MM.1S (cell line): ENCODE measurements at places on chromosomes 7 and 10.

DNA sequence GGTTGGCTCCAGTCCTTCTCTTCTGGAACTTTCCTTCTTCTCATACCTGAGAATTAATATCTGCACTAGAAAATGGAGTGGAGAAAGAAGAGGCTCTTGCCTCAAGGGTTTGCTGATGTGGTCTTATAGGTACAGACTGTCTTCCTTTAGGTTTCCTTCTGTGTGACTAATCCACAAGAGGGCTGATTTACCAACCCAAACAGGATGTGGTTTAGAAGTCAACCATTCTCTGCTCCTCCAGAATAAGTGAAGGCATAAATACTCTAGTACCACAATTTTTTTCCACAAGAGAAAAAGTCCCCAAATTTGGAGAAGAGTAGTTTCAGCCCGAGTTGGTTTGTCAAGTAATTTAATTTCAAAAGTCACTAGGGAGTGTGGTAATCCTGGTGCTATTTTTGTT, 85.8 kb downstream of the NRP1 start:
- peak; percentile 79 for DNase-seq

- no peak for DNase-seq
Measured at GRCh38 chr10:43962346-43963191, 313.9 kb upstream of the ZNF32 start.

DNA sequence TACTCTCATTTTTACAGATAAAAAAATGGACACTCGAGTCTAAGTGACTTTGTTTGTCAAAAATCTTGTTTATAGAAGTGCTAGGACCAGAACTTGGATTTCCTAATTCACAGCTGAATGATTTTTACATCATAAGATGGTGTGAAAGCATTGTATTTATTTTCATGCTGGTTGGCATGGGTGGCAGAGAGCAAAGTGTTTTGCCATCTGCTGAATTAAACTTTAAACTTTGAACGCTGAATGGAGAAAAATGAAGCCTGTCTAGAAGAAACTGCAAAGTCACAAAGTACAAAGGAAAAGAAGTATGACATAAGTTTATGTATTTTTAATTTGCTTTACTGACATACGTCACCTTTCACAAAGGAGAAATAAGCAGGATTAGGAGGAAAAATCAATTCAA, 142.0 kb downstream of the NRBF2 start:
- DNase-seq, result no peak

DNA sequence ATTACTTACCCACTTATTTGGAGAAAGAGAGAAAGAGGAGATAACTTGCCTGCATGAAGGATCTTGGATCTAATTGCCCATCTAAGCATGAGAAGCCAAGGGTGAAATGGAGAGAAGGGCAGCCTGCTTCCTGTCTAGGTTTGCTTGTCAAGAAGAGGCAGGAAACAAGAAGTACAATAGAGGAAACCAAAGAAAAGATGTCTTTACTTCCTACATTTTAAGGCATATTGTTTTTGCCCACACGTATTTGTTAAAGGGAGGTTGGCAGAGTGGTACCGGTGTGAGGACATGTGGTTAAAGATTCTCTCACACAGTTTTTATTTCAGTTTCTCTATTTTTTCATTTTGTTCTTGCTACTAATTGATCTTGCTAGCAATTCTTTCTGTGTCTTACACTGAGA, 6.0 kb upstream of the TAS2R38 start:
- no peak for DNase-seq

DNA sequence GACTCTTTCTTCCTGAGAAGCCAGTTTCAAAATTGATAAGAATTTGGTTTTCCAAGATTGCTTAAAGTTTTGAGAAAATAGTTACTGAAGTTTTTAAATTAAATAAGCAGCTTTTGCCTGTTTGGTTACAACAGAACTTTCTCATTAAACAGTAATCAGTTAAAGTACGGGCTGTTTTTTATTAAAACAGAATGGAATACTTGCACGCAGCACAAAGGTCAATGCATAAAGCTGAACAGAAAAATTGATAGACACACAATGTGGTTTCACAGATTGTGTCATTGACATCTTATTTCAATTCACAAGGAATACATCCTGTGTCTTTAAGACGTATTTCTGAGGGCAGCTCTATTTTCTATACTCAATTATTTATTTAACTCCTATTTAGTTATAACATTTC, 192.2 kb downstream of the PRKG1 start:
- DNase-seq, result no peak

- no peak for DNase-seq
Measured at GRCh38 chr7:137096607-137097006, 228.2 kb downstream of the CHRM2 start.

DNA sequence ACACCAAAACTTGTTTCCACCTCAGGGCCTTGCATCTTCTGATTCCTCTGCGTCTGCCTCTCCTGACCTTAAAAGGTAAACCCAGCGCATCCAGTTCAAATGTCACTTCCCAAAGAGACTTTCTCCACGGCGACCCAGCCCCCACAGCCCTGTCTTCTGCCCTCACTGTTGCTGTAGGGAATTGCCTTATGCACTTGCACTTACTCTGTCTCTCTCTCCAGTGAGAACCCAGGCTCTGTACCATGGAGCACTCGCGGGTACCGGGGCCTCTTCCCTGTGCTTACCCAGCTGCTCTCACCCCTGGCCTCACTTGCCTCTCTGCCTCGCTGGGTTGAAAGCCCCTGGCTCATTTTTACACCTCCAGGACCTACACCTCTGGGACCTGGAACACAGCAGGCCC, 48.4 kb downstream of the AOC1 start:
- no peak for DNase-seq

- no peak for DNase-seq
Measured at GRCh38 chr10:97353945-97354344, 19.4 kb upstream of the FRAT2 start.
